Stimulated activated CD4-positive, alpha-beta T cell treated with anti-CD3 and anti-CD28 coated beads, TNF-alpha, amount 100 ng/mL, for 24 hours (primary cell): ENCODE measurements at places on chromosomes 5 and 9.

DNA sequence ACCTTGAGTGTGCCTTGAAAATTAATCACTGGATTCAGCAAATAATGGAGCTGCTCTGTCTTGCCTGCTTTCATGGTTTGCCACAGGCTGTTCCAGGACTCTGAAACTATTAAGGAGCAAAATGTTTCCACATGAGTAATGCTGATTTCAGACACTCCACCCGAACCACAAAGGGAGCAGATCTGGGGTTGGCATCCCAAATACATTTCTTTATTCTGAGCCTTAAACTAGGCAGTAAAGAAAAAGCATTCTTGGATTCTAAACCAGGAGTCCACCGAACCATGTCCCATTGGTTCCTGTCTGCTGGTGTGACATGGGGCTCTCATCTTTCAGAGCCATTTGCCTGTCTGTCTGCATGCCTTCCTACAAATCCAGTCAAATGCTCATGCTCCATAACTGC, 10.1 kb upstream of the C1QTNF3 start:
- DNase-seq, result no peak

GRCh38 chr5:95915999-95916686, 45.5 kb downstream of the ELL2 start:
- no peak for DNase-seq

DNA sequence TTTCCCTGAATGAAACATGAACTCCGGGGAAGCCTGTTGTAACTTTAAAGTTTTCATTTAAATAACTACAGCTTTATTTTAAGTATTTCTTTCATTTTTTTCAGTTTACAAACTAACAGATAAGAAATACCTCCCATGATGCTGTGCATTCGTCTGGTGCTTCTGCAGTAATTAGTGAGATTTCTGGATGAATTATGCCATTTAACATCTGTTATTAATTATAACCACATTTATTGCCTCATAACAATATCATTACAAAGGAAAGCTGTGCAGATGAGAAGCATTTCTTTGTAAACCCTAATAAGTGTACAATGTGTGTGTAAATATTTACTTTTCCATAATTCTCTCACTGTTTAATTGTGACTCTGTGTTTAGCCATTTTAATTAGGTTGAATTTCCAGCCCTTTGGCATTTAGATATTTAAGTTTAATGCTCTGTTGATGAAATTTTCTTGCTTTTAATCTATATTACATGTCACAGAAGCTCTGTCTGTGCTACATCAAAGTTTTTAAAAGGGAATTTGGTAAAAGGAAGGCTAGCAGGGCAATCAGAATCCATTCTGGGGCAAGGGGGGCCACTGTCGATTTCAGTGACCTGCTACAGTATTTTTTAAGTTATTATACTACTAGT, 418.0 kb downstream of the SPATA31D1 start:
- no peak for DNase-seq

- no peak for DNase-seq
These were observed 26.7 kb downstream of the LHX2 start for GRCh38 chr9:124038239-124038638.

- no peak for DNase-seq
These were observed 12.1 kb downstream of the TGFBI start for GRCh38 chr5:136040746-136041415.

GRCh38 chr5:125298258-125298657, 551.8 kb upstream of the ZNF608 start:
- no peak for DNase-seq

DNA sequence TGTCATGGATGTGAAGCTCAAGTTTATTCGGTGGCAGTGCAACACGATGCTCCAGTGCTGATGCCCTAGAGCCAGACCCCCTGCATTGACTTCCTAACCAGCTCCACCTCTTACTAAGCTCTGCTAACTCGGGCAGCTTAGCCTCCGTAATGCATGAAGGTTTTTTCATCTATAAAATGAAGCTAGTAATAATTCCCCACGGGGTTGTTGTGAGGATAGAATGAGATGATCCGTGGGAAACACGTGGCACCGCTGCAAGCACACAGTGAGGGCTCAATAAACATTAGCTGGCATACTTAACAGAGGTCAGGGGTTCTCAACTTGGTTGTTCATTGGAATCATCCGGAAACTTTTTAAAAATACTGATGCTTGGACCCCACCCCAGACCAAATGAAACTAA, 6.8 kb downstream of the ENC1 start:
- DNase-seq, result no peak

GRCh38 chr5:96807075-96807654, 580 bp downstream of the ERAP1 start:
- DNase-seq, result peak; percentile 25

DNA sequence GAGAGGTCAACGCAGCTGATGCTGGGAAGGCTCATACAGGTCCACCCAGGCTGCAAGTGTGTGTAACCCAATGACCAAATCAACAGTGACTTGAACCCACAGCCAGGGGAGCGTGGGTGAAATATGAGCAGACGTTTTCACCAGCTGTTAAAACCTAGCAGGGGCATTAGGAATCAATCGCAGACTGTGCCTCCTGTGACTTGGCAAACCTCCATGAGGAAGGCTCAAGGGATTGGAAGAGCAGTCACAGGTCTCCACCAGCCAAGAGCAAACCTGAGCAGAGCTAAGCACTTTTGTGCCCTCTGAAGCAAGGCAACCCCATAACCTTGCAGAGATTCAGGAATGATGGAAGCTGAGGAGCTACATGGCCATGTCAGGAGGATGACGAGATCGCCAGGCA, 25.5 kb downstream of the INSYN2B start:
- DNase-seq, result no peak
